HuH-7 (cell line): ENCODE measurements at places on chromosomes 11 and 22.

DNA sequence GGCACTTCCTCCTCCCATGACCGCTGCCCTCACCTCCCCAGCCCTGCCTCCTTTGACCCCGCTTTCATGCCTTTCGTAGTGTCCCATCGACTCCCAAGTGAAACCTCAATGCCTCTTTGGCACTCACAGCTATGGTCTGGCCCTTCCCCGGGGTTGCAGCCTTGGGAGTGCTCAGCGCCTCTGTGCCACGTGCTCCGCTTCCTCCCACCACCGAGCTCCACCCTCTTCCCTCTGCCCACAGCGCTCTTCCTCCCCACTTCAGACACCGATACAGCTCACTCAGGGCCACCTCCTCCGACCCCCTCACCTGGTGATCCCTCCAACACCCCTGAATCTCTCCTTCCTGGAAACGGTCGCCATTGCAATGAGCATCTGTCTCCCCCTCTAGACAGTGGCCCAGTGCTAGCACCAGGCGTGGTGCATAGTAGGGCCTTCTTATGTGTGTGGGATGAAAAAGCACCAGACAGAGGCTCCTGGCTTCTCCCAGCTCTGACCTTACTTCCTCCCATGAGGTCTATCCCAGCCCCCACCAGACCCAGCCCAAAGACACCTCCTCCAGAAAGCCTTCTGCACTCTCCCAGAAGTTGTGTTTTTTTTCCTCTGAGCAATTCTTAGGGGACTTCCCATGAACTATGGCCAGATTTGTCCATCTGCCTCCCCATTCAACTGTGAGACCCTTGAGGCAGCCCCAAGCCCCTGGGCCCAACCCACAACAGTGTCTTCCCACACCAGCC lies 16.4 kb upstream of the SCGB1A1 start:
- no peak for DNase-seq

GRCh38 chr11:110621826-110622225 lies 90.4 kb downstream of the ARHGAP20 start:
- no peak for DNase-seq

- no peak for DNase-seq
Measured at GRCh38 chr11:34585304-34585734, 35.6 kb upstream of the EHF start.

DNA sequence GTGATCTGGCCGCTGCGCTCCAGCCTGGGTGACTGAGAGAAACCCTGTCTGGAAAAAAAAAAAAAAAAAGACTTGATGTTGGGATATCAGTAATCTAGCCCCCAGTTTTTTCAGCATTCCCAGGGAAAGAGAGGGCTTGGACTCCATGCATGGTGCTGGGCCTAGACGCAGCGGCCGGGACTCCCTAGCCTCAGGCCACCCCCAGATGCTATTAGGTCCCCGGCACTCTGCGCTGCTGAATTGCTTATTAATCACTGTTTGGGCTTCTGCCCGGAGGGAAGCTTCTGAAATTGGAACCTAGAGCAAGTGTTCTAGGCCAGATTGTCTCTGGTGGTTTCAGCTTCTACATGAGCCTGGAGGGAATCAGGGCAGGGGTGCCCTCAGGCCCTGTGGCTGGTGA lies 39.0 kb downstream of the SLCO2B1 start:
- DNase-seq: no peak

DNA sequence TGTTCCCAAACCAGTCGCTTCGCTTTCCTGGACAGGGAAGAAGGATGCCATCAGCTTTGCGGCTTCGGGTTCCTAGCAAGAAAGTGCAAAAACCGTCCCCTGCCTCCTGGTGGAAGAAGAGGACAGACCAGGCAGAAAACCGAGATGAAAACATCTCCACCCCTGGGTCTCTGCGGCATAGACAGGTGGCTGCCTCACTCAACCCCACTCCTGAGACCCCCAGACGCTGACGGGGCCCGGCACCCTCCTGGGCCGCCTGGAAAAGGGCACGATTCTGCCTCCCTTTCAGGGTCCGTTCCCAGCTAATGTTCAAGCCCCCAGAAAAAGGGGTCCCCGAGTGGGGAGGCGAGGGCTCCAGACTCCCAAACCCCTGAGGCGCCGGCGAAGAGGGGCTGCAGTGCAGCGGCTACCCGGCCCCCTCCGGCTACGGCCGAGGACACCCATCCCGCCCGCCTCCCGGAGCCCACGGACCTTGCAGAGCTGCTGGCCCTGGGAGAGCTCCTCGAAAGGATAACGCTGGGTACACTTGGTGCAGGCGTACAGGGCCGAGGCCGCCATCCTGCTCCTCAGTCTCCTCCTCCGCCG lies 569 bp downstream of the FAM76B start:
- peak; percentile 16 for DNase-seq

GRCh38 chr22:27408068-27408467 lies 393.5 kb downstream of the MN1 start:
- no peak for DNase-seq

DNA sequence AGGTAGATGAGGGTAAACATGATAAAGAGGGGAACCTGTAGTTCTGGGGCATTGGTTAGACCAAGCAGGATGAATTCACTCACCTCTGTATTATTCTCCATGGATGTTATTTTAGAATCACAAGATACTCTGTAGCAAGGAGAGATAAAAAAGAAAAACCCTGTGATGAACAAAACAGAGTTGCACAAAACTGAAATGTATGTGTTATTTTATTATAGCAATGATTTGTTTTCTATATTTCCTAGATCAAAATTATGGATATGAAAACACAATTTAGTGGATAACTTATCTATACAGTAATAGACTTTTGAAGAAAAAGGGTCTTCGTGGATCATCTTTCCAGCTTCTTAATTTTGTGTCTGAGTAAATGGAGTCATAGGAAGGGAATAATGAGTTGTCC lies at the start of gene OR5B17:
OR5B17 (minus strand) TSS at position 101 of the 400 bp plus-strand sequence; CDS start at position 101, 0 bp downstream.
- DNase-seq: no peak

GRCh38 chr11:120125509-120125908 lies 12.4 kb downstream of the TRIM29 start:
- no peak for DNase-seq

GRCh38 chr11:104999721-105000120 lies 23.2 kb downstream of the CASP5 start:
- no peak for DNase-seq

DNA sequence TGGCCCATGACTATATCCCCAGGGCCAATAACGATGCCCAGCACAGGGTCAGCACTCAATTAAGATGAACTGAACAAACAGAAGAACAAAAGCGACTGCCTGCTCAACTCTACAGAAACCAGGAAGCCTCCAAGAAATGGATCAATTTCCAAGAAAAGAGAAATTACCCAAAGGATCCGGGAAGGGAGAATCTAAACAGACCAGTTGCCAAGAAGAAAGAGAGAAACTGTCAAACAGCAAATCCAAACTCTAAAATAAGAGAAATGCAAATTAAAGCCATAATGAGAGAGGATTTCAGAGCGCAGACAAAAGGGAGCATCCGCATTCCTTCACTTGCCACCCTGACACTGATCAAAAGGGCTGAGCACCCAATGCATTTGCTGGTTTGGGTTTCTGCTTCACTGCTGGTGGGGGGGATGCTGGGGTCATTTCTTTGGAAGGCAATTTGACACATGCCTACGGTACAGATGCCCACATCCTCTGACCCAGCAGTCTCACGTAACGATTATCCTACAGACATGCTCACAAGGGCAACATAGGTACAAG lies 37.7 kb upstream of the RFPL3 start:
- DNase-seq: no peak

- DNase-seq: no peak
Measured at GRCh38 chr11:73995247-73995646, 12.6 kb upstream of the UCP2 start.

- DNase-seq: no peak
Measured at GRCh38 chr11:130787973-130788570, 128.2 kb downstream of the SNX19 start.

DNA sequence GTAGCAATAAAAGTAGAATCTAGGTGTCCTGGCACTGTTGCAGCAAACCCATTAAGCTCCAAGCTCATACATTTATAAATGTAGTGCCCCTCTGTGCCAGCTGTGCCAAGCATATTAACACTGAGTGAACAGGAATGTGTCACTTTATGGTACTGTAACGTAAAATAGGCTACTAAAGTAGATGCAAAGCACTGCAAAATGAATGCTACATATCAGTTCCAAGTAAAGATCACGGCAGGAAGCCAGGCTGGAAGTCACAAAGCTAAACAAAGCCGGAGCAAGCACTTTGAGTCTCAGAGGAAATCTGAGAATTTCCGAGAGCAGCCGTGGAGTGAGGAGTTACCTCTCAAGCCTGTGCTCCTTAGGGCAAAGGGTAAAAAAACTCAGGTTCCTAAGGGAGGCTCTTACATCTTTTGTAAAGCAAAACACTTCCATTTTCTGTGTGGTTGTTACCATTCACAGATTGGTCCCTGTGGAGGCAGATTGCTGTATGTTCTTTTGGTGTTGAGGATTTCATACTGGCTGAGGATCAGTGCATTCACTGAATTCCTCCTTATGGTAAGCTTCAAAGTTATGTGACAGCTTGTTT lies 85.7 kb downstream of the WNT11 start:
- no peak for DNase-seq

- DNase-seq: no peak
Measured at GRCh38 chr11:16857186-16857585, 118.7 kb downstream of the C11orf58 start.

DNA sequence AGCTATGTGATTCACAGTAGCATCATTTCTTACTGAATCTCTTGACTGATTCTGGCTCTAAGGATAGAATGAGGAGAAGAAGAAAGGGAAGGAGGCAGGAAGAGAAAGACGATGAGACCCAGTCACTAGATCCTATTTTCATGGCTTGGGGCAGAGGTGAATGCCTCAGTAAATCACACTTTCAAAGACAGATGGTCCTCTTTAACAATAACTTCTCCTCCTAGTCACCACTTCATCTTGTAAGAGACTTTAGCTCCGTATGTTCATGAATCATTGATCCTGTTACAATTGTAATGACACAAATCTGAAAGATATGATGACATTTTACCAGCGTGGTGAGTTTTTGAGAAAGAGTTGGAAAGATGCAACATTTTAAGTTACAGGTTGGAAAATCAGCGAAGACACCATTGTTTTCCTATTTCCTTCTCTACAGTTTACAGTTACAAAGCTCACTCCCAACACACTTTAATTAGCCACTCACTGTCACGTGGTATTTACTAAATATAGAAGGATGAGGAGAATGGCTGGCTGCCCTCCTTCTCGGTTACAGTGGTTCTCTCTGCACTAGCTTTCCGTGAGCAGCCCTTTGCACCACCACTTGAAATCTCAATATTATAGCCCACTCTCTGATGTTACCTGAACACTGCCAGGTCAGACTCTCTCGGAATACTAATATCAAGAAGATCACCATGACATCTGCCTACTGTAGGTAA lies 205.8 kb downstream of the CADM1 start:
- DNase-seq: no peak

GRCh38 chr11:118267486-118267885 lies 3.4 kb upstream of the MPZL2 start:
- DNase-seq: no peak

GRCh38 chr11:128886406-128887124 lies 4.6 kb upstream of the KCNJ5 start:
- no peak for DNase-seq

DNA sequence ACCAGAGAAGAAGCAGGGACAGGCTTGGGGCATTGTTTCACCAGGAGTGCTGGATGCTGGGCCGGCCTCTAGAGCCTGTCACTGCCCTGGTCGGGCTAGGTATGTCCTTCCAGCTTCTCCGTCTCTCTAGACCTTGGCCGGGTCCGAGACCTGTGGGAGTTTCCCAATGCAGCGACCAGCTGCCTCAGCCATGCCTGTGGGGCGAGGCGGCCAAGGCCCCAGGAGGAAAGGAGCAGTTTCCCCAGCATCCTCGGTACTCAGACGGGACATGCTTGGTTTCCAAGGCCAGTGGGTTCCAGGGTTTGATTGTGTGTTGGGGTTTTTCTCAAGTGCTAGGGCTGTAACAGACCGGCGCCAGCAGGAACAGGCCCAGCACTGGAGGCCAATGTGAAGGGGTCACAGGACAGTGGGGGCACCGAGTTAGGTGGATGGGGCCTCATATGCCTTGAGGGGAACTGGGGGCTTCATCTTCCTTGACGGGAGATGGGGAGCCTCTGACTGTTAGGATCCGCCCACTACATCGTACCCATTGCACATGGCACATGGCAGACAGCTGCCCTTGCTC lies 339.0 kb downstream of the TBC1D22A start:
- DNase-seq: no peak

GRCh38 chr11:116840224-116840745 lies 2.9 kb upstream of the APOA1 start:
- DNase-seq: peak; percentile 50

DNA sequence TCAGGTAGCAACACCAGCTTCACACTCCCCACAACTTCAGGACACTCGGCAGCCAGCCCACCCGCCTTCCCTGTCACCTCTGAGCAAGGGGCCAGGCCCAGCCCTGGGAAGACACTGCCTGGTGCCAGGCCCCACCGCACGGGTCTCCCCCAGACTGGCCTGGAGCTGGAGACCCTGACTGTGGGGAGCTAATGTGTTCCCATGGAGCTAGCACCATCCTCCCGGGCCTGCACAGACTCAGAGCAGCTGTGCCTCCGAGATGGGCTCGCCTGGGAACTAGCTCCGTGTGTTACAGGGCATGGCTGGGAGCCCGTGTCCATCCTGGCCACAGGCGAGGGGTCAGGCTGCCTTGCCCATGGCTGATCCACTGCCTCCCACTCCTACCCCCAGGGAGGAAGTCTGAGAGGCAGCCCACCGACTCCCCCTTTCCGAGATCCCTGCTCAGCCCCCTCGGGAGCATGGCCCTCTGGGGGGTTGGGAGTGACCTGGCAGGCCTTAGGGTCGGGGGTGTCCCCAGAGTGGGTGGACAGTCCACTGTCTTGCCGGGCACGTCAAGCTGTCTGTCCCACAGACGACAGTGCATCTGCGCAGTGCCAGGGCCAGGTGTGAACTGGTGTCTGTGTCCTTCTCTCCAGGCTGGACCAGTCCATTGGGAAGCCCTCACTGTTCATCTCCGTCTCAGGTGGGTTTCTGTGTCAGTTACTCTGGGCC lies 76.7 kb upstream of the KCNQ1OT1 start:
- no peak for DNase-seq

- DNase-seq: no peak
Measured at GRCh38 chr11:98772893-98773292, 247.9 kb upstream of the CNTN5 start.

GRCh38 chr11:64659417-64660144 lies 63.4 kb downstream of the NRXN2 start:
- DNase-seq: no peak

DNA sequence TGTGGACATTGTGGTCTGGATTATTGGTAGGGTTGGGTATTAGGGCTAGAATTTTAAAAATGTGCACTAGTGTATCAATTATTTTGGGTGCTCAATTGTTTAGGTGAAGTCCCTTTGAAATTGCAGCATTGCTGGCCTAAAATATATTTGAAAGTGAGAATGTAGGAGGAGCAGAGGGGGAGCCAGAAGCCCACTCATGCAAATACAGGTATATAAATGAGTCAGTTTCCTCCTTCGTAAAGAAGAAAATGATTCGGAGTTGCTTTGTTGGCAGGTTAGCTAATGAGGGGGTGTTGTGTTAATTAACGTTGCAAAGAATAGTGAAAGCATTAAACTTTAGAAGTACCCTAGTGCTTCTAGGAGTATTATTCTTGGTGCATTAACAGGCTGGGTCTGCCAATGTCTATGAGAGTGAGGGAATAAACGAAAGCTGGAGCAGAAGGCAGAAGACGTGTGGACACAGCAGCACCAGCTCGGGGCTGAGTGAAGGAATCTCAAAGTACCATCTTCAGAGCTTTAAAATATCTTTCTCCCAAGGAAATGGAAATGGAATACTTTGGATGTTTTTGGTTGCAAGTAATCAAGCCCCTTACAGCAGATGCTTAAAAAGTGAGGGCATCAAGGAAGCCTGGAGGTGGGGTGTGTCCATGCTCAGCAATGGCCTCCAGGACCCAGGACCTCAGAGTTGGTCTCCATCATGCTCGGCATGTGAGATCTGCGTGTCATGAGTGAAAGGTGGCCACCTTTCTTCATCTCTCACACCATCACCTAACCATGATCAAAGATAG lies 522.9 kb downstream of the NTM start:
- no peak for DNase-seq
